Stimulated activated CD8-positive, alpha-beta memory T cell treated with anti-CD3 and anti-CD28 coated beads, Interleukin-2, amount 100 ng/mL, for 1 hour (primary cell): ENCODE measurements at places on chromosomes 4 and X.

DNA sequence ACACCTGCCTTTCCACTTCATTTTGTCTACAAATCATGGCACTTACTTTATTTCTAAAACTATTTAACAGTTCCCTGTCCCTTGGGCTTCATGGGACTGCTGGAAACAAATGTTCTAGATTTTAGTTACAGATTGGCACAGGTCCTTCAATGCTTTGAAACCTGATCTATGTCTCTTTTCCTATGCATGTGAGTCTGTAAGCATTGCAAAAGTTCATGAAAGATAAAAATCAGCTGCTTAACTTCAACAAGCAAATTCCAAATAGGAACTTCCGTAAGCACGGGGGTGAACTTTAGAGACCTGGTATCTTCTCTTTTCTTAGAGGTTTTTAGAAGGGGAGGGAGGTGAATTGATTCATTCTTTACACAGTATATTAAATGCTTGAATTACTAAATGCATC, 9.5 kb downstream of the LGI2 start:
- DNase-seq: no peak

DNA sequence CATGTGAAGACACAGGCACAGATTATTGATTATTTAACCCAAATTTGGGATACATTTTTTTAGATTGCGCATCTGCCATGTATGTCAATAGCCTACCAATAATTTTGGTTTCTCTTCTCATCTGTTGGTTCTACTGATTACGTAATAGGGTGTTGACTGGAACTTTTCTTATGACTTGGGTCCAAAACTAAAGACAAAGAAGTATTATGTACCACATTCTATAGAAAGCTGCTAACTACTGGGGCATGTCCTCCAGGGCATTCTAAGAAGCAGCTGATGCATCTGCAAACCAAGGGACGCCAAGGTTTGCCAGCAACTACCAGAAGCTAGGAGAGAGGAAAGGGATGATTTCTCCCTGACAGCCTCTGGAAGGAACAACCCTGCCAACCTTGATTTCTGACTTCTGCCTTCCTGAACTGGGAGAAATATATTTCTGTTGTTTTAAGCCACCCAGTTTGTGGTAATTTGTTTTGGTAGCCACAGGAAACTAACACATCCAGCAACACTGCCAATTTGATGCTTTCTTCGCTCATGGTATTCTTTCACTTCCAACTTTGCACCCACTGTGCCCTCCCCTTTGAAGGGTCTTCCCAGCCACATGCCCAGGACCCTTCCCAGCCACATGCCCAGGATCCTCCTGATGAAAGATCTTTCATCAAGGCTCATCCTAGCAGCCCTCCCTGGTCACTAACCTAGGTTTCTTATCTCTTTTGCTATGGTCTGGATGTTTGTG, 15.9 kb upstream of the TLR1 start:
- DNase-seq: no peak

DNA sequence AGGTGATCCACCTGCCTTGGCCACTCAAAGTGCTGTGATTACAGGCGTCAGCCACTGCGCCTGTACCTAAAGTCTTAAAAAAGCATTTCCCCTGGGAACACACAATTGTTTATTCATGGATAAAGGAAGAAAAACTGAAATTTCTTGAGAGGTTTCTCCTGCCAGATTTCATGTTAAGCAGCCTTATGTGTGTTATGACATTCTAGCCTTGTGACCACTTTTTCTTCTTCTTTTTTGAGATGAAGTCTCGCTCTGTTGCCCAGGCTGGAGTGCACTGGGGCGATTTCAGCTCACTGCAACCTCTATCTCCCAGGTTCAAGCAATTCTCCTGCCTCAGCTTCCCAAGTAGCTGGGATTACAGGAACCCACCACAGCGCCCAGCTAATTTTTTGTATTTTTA, 57.8 kb upstream of the PLAC8 start:
- no peak for DNase-seq

DNA sequence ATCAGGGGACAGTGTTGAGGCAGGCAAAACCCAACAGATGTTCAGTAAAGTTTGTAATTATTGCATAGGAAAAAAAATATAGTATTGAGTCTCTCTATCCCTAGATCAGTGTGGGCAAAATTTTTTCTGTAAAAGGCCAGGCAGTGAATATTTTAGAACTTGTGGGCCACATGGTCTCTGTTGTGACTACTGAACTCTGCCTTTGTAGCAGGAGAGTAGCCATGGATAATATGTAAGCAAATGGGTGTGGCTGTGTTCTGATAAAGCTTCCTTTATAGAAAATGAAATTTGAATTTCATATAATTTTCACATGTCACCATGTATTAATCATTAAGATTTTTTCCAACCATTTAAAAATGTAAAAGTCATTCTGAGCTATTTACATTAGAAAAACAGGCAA, 193.1 kb downstream of the MID1 start:
- DNase-seq: no peak

GRCh38 chrX:154304846-154305245, 9.3 kb downstream of the TKTL1 start:
- no peak for DNase-seq

- DNase-seq: no peak
Observed at GRCh38 chr4:147418226-147418625, 62.7 kb upstream of the EDNRA start.

DNA sequence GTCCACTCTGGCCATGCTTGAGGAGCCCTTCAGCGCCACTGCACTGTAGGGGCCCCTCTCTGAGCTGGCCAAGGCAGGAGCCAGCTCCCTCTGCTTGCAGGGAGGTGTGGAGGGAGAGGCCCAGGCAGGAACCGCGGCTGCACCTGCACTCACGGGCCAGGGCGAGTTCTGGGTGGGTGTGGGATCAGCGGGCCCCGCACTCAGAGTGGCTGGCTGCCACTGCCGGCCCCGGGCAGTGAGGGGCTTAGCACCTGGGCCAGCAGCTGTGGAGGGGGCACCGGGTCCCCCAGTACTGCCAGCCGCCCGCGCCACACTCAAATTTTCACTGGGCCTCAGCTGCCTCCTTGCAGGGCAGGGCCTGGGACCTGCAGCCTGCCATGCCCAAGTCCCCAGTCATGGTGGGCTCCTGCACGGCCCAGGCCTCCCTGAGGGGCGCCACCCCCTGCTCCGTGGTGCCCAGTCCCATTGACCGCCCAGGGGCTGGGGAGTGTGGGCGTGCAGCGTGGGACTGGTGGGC, 347.2 kb upstream of the SPOCK3 start:
- DNase-seq: no peak

- DNase-seq: no peak
Observed at GRCh38 chr4:3434881-3435685, 6.7 kb upstream of the HGFAC start.

DNA sequence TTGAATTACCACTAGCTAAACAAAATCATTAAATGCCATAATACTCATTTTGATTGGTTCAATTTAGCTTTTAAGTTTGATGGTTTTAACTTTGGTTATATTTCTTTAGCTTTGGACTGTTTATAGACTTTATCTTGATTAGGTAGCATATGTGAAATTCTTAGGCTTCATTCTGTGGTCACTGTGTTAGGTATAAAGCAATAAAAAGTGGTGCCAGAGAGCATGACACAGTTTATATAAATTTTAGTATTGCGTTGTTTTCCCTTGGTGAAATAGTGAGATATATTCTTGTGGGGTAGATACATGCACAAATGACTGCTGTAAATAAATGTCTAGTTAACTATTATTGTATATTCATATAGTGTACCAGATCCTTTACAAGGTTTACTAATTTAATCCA, 474.2 kb upstream of the GRID2 start:
- no peak for DNase-seq

GRCh38 chr4:150078041-150078578, at the start of gene DCLK2:
Gene DCLK2 (plus strand): TSS chr4:150078445. CDS start chr4:150079028, 583 bp downstream.
- no peak for DNase-seq

DNA sequence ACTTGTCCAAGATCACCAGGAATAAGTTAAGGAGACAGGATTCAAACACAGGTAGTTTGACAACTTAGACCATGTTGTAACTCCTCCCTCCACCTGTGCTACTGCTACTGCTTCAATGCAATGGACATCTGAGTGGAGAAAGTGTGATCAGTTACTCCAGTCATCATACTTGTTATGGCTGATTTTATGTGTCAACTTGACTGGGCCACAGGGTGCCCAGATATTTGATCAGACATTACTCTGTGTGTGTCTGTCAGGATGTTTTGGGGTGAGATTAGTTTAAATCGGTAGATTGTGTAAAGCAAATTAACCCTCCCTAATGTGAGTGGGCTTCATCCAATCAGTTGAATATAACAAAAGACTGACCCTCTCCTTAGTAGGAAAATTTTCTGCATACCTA, 34.8 kb upstream of the PDLIM5 start:
- no peak for DNase-seq

DNA sequence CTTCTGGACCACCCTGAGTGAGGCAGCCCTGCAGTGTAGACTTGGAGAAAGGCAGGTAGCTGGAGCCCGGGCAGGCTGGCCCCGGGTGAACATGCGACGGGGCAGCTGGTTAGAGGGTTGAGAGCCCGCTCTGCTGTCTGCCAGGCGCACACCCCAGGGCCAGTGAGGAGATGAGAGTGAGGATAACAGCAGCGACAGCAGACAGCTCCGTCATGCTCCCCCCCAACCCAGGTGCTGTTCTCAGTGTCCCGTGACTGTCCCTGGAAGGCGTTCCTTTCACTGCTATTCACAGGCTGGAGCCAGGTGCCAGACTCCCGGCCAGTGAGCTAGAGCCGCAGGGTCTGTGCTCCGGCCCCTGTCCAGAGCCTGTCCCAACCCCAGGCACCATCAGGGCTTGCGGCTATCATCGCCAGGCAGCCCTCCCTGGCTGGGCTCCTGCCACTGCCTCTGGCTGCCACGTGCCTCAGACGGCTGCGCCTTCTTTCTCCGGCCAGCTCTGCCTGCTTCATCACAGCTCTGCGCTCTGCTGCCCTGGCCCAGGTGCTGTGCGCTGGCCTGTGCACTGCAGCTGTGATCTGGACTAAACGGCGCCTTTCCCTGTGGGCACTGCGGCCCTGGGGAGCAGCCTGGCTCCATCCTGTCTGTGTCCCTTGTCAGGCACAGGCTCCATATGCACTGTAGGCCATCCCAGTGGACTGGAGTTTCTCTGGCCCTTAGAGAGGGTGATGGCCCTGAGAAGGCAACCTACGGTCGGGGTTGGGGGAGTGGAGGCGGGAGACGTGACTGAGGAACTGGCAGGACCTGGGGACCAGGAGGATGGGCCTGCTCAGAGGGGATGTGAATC, 19.8 kb downstream of the NSG1 start:
- DNase-seq: no peak

DNA sequence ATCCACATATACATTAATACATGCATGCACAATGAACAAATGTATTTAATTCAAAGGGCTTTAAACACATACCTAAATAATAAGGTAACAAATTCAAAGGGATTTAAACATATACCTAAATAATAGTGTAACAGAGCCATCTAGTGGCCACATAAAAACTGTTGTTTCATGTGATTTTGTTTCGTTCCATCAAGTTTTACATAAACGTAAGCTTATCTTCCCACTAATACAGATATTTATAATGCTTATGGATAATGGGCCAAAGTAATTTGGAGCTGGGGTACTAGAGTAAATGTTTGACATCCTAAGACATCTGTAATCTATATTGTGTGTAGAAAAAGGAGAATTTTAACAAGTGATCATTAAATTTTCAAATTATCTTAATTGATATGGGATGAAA, 82.3 kb downstream of the PRSS12 start:
- DNase-seq: no peak

- no peak for DNase-seq
Observed at GRCh38 chrX:35699642-35700041, 98.5 kb upstream of the MAGEB16 start.

GRCh38 chr4:85681221-85681657, 206.3 kb downstream of the ARHGAP24 start:
- DNase-seq: no peak

- no peak for DNase-seq
Observed at GRCh38 chr4:165563851-165564250, 185.0 kb downstream of the CPE start.

GRCh38 chrX:124239324-124239723, 93.1 kb upstream of the TEX13D start:
- DNase-seq: no peak

DNA sequence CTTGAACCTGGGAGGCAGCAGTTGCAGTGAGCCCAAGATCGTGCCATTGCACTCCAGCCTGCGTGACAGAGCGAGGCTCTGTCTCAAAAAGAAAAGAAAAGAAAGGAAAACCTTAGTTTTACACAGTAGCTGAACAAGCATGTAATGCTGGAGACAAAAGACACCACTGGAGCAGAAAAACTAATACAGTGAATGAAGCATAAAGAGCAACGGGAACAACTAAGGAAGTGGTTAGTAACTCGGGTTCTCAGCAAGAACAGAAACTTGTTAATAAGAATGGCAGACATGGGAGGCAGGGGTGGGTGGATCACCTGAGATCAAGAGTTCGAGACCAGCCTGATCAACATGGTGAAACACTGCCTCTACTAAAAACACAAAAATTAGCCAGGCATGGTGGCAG, 263.7 kb downstream of the FSTL5 start:
- DNase-seq: no peak

GRCh38 chr4:23388699-23389395, 501.0 kb downstream of the PPARGC1A start:
- DNase-seq: no peak

DNA sequence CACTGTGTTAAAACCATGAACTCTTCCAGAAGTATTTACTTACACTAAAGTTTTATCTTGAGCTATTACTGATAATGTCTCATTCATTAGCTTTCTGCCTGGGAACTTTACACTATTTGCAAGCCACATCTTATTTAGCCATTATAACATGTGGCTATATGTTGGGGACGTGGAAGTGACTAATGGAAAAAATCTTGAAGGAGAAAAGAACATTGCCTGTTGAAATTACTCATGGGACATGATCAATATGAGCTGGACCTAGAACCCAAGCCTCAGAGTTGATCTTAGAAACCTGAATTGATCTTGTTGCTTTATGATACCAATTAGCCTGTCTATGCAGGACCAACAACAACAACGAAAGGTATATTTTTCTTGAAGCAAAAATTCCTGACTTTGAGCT, 22.5 kb upstream of the ARHGAP6 start:
- DNase-seq: no peak

GRCh38 chrX:128619490-128619889, 567.3 kb upstream of the ACTRT1 start:
- DNase-seq: no peak

DNA sequence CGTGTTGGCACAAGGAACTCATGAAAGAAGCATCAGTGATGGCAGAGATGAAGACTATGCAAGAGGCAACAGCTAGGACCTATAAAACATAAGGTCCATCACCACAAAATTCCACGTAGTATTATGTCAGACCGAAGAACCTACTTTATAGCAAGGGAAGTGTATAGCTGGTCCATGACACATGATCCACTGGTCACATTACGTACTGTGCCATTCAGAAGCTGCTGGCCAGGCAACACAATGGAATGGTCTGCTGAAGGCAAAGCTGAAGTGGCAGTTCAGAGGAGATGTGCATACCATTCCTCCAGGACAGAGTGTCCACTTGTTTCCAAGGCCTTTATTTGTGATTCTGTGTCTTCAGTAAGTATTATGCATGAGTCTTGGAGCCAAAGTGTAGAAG, 215.5 kb upstream of the UGT8 start:
- DNase-seq: no peak

- no peak for DNase-seq
Observed at GRCh38 chr4:106266201-106266600, 49.8 kb downstream of the TBCK start.

- no peak for DNase-seq
Observed at GRCh38 chrX:77936299-77936698, 25.8 kb downstream of the ATP7A start.

- DNase-seq: no peak
Observed at GRCh38 chrX:64843224-64843623, 133.0 kb downstream of the ZC4H2 start.

GRCh38 chr4:2485956-2486355, 17.1 kb downstream of the RNF4 start:
- DNase-seq: no peak
